ENCODE measurements at places on chromosomes 12 and 14.

DNA sequence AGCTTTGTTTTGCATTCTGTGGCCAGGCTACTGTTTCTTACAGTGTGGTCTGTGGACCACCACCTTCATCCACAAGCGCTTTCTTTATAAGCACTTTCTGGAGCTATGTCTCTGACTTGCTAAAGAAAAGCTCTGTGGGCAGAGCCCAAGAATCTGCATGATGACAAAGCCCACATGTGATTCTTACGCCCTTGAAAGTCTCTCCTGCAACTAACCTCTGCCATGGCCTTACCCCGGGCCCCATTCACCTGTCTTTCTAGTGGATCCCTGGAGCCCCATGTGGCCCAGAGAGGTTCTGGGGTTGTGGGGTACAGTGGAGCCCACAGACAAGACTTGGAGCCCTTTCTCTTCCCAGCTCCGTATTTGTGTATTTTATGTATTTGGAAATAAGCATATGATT, 16.6 kb downstream of the PLEKHH1 start:
- DNase-seq: no peak

DNA sequence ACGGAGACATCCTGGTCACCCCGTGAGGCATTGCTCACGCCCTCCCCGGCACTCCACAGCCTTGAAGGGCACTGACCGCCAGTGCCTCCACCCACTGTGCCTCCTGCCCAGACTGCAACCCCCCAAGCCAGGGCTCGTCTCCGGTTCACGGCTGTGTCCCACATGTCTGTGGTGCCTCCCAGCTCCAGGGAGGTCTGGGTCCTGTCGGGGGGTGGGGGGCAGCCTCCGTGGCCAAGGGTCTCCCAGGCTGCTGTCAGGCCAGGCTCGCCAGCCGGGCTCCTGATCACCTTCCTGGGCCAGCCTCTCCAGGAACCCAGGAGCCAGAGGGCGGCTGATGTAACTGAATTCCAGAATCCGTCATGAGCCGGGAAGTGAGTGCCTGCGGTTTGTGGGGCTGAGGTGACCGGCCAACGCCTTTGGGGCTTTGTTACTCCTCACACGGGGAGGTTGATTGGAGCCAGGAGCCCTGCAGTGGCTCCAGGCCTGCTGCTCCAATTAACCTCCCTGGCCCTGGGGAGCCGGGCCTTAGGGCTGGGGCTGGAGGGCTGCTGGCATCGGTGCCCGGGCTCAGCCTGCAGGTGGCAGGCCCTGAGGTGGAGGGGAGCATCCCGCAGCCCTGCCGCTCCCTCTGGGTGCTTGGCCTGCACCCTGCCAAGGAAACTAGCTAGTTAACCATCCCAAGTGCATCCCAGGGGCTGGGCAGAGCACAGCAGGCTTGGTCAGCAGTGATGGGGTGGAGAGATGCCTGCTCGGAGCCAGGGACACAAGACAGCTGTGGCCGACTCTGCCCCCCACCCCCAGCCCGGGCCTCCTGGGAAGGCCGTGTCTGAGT, 36.4 kb upstream of the FBRSL1 start:
- DNase-seq: no peak

GRCh38 chr12:113413488-113413939, 8.7 kb upstream of the SDSL start:
- no peak for DNase-seq

- no peak for DNase-seq
Observed at GRCh38 chr12:108378926-108379325, 39.8 kb upstream of the CMKLR1 start.

DNA sequence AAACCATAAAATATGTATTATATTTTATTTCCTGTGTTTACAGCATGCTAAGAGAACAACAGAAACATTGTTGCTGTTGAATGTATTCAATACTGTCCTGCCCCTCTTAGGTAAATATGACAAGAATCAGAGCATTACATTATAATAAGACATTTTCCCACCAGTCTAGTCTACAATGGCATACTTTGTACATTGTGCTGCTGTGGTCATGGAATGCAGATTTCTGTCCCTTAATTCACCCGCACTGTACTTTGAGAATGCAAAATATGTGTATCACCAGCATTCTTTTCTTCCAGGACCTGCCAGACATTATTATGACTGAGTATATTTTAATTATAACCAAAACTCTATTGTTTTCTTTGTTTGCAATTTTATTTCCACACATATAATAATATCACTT, 16.5 kb upstream of the OR10AD1 start:
- DNase-seq: no peak

- no peak for DNase-seq
Observed at GRCh38 chr14:31080056-31080455, 53.9 kb upstream of the STRN3 start.

Data from CD4-positive, alpha-beta T cell treated with Interferon gamma for 1 hour (primary cell).